ENCODE measurements at places on chromosomes 3 and 15. TPM values are rescaled to one million over a fixed set of nuclear protein-coding genes. Genes with fewer than 3 reads are reported as not detected.

The SLC22A14 gene
- total RNA-seq = not detected

GRCh38 chr3:140303875-140304274 is 368.9 kb downstream of the CLSTN2 start:
- DNase-seq = no peak
- H3K36me3 ChIP-seq = no peaks in the 10 kb centered on the region
- no peaks in the 10 kb centered on the region for H3K4me1 ChIP-seq
- H3K27me3 ChIP-seq = peaks cover 13% of the 10 kb centered on the region
- no peak overlapping the region for H3K4me3 ChIP-seq

The CFAP161 gene
- total RNA-seq = not detected

- H3K4me1 ChIP-seq = no peaks in the 10 kb centered on the region
- H3K27ac ChIP-seq = no peak overlapping the region
- no peak for DNase-seq
- no peaks in the 10 kb centered on the region for H3K36me3 ChIP-seq
Measured at GRCh38 chr3:99269606-99270351, 368.3 kb upstream of the DCBLD2 start.

DNA sequence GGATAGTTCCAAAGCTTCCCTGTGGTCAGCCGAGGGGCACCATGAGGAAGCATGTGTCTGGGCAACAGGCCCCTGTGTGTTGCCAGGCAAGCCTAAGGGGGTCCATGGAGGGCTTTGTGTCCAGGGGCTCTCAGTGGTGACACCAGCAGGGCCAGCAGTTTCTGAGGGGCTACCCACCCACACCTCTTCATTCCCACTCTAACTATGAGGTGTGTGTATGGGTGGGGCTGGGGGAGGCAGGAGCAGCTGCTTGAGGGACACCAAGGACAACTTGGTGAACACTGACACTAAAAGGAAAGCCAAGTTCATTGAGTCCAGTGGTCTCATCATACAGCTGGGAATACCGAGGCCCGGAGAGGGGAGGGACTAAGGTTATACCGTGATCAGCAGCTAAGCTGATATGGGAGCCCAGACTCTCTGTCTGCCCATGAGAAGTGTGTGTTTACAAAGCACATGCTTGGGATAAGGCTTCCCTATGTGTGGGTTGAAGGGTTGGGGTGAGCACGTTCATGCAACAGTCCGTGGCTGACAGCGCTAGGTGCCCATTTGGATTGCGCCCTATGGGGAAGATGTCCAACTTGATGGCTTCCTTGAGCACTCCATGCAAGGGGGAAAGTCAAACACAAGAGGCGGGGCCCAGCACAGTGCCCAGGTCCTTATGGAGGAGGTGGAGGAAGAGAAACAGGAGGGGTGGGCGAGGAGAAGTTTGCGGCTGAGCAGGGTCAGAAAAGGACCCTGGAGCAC is 34.8 kb upstream of the CHRNB4 start:
- no peak overlapping the region for H3K4me3 ChIP-seq
- H3K27me3 ChIP-seq = no peaks in the 10 kb centered on the region
- H3K36me3 ChIP-seq = no peaks in the 10 kb centered on the region
- H3K27ac ChIP-seq = no peak overlapping the region
- no peaks in the 10 kb centered on the region for H3K4me1 ChIP-seq
- no peak for DNase-seq

The WDR76 gene
- total RNA-seq = 94.0 TPM

The AMIGO3 gene
- total RNA-seq = not detected

The HTR3E gene
- total RNA-seq = not detected

GRCh38 chr3:149417727-149418126 is 40.3 kb upstream of the TM4SF1 start:
- no peaks in the 10 kb centered on the region for H3K36me3 ChIP-seq
- DNase-seq = no peak
- peaks cover 7% of the 10 kb centered on the region for H3K27me3 ChIP-seq
- H3K4me1 ChIP-seq = no peaks in the 10 kb centered on the region
- no peak overlapping the region for H3K4me3 ChIP-seq
- no peak overlapping the region for H3K27ac ChIP-seq

The ACTR8 gene
- 30.3 TPM for total RNA-seq

GRCh38 chr15:29556380-29556779 is 265.9 kb downstream of the TJP1 start:
- H3K27me3 ChIP-seq = peaks cover 23% of the 10 kb centered on the region
- no peaks in the 10 kb centered on the region for H3K36me3 ChIP-seq
- no peak for DNase-seq
- H3K27ac ChIP-seq = no peak overlapping the region
- H3K4me3 ChIP-seq = no peak overlapping the region
- H3K4me1 ChIP-seq = no peaks in the 10 kb centered on the region

- no peaks in the 10 kb centered on the region for H3K27me3 ChIP-seq
- no peak overlapping the region for H3K27ac ChIP-seq
- H3K4me1 ChIP-seq = peaks cover 14% of the 10 kb centered on the region
- peaks cover 4% of the 10 kb centered on the region for H3K36me3 ChIP-seq
Measured at GRCh38 chr15:94243418-94243817, 12.1 kb downstream of the MCTP2 start.

DNA sequence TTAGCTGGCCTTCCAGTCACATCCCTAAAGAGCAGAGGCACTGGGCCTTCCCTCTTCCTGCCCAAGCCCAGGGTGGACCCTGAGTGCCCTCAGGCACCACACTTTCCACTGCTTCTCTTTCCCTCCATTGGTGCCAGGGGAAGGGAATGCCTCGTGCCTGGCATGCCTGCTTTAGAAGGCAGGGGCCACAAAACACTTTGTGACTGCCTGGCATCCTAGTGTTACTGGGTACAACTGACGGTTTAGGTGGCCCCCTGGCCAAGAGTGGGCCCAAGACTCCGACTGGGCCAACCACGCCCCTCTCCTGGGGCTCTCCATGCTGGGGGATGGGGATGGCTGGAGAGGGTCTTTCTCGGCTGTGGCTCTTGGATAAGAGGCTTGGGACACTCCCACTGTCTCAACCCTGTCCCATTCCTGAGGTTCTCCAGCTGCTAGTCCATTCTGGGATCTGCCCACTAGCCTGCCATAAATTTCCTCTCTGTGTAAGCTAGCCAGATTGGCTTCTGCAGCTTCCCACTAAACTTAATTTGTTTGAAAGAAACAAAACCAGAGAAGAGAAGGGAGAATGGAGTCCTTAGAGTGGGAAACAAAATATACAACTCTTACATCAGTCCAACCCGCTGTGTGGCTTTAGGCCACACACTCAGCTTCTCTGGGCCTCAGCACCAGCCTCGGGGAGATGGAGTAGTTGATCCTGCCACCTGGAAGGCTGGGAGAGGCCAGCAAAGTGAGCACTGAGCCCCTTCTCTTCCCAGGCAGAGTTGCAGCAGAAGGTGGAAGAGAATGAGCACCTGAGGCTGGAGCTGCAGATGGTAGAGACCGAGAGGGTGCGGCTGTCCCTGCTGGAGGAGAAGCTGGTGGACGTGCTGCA is 24.1 kb upstream of the GP9 start:
- H3K27ac ChIP-seq = no peak overlapping the region
- H3K27me3 ChIP-seq = peaks cover 1% of the 10 kb centered on the region
- DNase-seq = no peak
- peaks cover 16% of the 10 kb centered on the region for H3K4me1 ChIP-seq
- H3K36me3 ChIP-seq = no peaks in the 10 kb centered on the region

DNA sequence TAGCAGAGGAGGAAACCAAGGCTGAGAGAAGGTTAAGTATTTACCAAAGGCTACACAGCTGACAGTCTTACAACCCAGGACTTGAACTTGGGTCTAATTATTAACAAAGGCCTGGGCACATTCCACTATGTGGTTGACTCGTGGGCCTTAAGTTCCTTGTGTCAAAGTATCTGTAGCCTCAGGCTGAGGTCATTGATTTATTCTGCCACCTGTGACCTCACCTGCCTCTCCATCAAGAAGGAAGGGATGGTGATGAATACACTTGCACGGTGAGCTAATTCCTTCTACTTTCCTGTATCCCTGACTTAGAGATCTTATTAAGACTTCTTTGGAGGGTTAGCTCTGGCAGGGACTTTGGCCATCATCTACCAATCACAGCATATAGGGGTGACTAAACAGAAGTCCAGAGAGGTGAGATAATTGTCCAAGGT is 19.9 kb upstream of the LRRC58 start:
- H3K27me3 ChIP-seq = peaks cover 12% of the 10 kb centered on the region
- no peak overlapping the region for H3K27ac ChIP-seq
- no peaks in the 10 kb centered on the region for H3K36me3 ChIP-seq
- H3K4me3 ChIP-seq = no peak overlapping the region
- H3K4me1 ChIP-seq = no peaks in the 10 kb centered on the region
- no peak for DNase-seq

The CDCP1 gene
- total RNA-seq = 0.41 TPM

The MLF1 gene
- total RNA-seq = 1.6 TPM

The DAPK2 gene
- not detected for total RNA-seq

DNA sequence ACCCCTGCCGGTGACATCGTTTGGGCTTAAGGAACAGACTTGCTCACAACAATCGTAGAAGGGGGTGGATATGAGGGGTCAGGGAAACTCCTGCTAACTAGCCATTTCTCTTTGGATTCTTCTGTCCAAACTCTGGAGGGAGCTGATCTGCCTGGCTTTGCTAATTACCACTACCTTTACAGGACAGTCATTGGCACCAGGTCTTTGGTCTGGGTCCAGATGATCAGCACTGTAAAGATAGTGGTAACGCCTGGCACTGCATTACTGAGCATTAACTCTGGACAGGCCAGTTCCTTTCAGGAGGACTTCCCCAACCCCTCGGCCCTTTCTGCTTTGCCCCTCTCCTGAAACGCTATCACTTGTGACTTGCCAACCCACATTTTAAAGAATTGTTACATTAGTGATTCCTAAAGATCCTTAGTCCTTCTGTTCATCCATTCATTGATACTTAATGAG is 788 bp downstream of the UQCC5 start:
- peak overlapping the region; percentile 91 for H3K4me3 ChIP-seq
- DNase-seq = no peak
- H3K4me1 ChIP-seq = peaks cover 51% of the 10 kb centered on the region
- H3K27me3 ChIP-seq = no peaks in the 10 kb centered on the region
- H3K36me3 ChIP-seq = peaks cover 19% of the 10 kb centered on the region

The THRB gene
- total RNA-seq = not detected

DNA sequence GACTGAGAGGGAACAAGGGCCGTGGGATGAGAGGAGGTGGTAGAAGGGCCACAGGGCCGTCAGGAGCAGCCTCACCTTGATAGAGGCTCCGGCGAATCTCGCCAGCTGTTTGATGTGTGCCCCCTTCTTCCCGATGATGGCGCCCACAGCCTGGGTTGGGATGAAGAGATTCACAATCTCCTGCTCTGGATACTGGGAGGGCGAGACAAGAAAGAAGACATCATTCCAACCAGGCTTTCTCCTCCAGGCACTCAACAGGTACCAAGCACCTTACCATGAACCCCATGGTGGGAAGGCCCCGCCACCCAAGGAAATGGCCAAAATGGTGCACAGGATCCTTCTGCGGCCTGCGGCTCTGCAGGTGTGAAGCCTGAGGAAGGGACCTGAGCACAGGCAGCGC is 71.1 kb downstream of the SENP2 start:
- no peaks in the 10 kb centered on the region for H3K36me3 ChIP-seq
- H3K27me3 ChIP-seq = peaks cover 4% of the 10 kb centered on the region
- no peak overlapping the region for H3K27ac ChIP-seq
- H3K4me3 ChIP-seq = no peak overlapping the region
- DNase-seq = no peak

GRCh38 chr15:31485431-31485830 is 158.8 kb downstream of the KLF13 start:
- no peak overlapping the region for H3K4me3 ChIP-seq
- H3K27ac ChIP-seq = no peak overlapping the region
- no peaks in the 10 kb centered on the region for H3K27me3 ChIP-seq
- H3K4me1 ChIP-seq = peaks cover 34% of the 10 kb centered on the region
- peaks cover 2% of the 10 kb centered on the region for H3K36me3 ChIP-seq
- no peak for DNase-seq

The IVD gene
- total RNA-seq = 34.1 TPM
